ENCODE measurements at places on chromosomes 2 and 18.

DNA sequence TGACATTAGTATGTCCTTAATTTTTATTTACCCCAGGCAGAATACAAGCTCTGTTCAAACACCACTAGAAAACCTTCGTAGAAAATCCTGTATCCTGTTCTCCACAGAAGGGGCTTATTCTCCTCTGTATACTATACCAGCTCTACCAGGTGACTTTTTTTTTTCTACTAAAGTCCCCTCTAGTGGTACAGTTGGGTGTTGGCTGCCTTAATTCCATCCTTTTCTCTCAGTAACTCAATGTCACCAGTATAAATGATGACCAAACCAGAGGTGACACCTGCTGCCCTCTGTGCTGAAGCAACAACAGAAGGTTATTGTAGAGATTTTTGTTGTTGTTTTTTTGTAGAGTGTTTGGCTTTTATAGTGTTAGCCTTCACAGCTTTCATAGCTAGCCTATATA, 1322.0 kb downstream of the LRP1B start:
- peak; percentile 18 for DNase-seq

GRCh38 chr2:152242787-152243472, 67.4 kb upstream of the STAM2 start:
- no peak for DNase-seq

DNA sequence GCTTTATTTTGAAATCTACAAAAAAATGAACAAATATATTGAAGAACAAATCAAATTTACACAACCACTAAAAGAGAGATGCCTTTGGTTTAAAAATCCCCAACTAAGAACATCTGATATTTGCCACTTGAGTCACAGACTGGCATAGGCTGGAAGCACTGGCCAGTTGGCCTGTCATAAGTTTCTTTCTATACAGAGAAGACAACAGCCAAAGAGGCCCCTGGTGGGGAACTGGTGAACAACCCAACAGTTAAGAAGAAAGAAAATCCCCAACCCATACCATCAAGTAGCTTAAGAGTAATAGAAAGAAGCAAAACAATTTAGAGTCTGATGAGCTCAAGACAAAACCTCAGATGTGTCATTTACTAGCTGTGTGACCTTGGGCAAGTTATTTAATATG, 45.5 kb downstream of the OSR1 start:
- no peak for DNase-seq

DNA sequence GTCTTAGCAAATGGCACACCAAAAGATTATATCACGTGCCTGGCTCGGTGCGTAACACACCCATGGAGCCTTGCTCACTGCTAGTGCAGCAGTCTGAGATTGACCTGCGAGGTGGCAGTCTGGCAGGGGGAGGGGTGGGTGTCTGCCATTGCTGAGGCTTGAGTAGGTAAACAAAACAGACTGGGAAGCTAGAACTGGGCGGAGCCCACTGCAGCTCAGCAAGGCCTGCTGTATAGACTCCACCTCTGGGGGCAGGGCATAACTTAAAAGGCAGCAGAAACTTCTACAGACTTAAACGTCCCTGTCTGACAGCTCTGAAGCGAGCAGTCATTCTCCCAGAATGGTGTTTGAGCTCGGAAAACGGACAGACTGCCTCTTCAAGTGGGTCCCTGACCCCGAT, 55.9 kb upstream of the FSHR start:
- no peak for DNase-seq

DNA sequence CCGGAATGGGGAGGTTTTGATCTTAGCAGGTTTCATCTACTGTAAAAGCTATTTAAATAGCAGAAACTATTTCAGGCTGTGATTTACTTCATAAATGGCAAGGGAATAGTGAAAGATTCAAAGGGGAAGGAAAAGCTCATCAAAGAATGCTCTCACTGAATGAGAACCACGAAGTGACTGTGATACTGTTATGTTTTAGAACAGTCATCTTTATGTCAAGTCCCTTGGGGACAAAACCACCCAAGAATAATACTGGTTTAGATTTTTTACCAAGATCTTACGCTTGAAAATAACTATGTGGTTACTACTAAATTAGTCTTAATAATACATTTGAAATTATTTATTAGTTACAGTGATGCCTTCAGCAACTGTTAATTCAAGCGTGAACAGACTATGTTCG, 28.1 kb downstream of the FARSB start:
- no peak for DNase-seq

DNA sequence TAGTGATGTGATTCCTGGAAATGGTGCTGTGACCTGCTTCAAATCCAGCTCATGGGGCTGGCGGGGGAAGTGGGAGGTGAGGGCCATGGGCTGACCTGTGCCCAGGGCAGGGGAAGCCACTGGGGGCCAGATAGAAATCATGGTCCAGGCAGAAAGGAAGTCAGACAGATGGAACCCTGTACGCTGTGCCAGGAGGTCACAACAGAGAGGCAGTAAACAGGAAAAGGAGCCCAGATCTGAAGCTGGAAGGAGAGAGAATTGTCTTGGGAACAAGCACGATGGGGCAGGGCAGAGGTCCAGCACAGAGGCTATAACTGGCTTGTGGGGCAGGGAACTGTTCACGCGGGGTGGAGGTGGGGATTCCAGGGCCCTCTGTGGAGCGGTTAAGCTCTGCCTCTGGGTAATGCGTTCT, 76.0 kb downstream of the RNF144A start:
- DNase-seq, result no peak

DNA sequence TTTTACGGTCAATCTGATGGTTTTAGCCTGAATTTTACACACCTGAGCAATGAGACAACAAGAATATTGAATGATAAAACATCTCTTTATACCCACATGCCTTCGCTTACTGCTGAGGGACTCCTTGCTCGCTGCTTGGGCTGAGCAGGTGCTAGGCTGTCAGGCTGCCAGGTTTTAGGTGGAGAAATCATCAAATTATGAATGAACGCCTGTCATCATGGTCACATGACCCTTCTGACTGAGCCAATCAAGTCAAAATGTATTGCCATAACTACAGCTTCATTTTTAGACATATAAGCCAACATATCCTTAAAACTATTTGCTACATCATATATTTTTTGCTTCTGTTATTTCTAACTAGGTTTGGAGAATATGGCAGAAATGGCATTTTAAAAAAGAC, 274.0 kb downstream of the LNPK start:
- DNase-seq, result no peak

DNA sequence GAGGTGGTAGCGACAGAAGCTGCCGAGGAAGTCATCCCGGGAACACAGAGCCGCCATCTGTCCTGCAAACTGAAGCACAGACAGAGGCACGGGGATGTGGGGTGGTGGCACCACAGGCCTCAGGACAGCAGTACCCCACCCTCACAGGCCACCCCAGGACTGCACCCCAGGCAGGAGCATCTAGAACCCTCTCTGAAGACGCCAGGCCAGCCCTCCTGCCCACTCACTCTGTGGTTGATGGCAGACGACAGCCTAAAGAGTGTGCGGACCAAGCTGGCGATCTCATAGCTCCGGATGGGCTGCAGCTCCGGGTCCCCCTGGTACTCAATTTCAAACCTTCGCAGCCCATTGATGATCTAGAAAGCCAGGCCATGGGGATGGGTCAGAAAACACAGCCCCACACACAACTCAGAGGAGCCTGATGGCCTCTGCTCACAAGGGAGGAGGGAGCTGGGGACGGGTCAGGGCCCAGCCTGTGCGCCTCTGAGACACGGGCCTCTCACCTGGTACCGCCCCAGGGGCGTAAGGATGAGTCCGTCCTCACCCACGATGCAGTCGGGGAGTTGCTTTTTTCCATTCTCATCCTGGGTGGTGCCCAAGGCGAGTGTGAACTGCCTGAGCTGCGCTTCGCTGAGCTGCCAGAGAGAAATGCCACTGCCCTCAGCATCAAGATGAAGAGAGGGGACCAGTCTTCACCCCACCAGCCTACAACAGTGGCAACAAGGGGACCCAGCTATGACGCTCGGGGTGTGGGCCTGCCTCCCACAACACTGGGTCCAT, 8.1 kb upstream of the CCDC74B start:
- no peak for DNase-seq

DNA sequence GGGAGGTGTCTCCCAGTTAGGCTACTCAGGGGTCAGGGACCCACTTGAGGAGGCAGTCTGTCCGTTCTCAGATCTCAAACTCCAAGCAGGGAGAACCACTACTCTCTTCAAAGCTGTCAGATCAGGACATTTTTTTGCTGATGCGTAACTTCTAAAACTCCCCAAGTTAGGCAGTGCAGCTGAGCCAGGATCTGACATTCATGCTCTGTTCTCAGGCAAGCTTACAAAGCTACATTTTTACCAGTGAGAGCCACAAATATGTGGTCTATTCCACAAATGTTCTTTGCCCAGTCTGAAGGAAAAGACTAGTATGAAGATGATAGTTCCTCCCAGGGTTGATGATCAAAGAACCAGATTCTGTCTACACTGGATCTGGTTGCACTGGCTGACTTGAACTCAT, 184.1 kb downstream of the MTCL1 start:
- DNase-seq, result no peak

DNA sequence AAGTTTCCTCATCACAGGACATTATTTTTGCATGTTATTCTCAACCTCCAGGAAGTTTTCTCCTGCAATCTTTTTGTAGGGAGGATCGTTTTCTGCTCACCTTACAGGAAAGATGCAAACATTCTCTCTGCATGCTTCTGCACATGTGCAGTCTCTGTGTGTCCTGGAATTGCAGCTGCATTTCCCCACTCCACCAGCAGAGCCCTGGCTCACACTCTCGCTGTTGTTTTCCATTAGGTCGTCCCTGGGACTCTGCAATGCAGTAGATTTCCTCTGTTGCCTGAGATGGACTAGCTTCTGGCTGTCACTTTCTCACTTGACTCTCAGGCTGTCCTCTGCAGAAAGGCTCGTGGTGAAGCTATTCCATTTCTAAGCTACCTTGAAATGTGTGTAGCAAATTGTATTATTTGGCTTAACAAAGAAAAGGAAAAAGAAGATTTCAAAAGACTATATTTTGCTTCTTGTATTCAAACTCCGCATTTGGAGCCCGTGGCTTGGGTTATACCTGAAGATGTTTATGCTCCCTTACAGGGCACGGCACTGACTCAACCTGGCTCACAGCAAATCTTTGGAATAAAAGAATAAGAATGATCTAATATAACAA, 346.7 kb downstream of the RAD51AP2 start:
- DNase-seq, result no peak

- no peak for DNase-seq
Observed at GRCh38 chr2:32780961-32781360, 153.1 kb downstream of the TTC27 start.

GRCh38 chr2:16386031-16386430, 279.6 kb downstream of the CYRIA start:
- DNase-seq, result no peak

DNA sequence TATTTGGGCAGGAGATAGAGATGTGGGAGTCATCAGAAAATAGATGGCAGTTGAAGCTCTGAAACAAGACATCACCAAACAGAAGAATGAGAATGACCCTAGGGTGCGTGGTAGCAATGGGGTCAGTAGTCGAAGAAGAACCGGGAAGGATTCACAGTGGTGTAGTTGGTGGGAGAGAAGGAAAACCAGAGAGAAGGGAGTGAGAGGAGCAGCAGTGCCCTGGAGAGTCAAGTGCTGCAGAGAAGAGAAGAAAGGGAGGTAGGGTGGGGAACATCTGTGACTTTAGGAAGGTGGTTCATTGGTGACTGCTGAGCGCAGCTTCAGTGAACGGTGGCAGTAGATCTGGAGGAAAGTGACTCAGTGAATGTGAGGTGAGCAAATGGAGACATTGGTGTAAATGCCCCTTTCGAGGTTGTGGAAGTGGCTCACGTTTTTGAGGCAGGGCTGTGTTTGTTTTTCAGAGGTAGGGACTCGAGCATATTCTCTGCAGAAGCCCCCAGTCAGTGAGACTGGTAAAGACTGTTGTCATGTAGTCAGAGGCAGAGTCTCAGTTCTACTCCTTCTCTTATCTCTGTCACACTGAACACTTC, 36.4 kb downstream of the CDC42EP3 start:
- DNase-seq, result no peak

DNA sequence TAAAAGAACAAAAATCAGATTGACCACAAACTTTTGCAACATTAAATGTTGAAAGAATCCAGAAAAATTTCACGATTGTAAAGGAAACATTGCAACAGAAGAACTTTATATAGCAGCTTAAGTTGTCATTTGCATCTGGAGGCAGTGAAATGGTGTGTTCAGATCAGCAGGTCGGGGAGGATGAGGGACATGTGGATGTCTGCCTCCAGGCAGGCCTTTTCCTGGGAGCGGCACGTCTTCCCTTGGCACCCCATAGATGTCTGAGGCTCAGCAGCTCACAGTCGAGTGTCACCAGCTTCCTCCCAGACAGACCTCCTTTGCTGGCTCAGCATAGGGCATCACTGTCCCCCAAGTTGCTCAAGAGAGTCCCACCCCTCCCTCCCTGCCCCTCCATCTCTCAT, 44.3 kb upstream of the ASB1 start:
- no peak for DNase-seq

- DNase-seq, result no peak
Observed at GRCh38 chr2:226426292-226426736, 373.3 kb downstream of the IRS1 start.

- DNase-seq, result no peak
Observed at GRCh38 chr18:57087644-57088376, 59.1 kb upstream of the BOD1L2 start.

DNA sequence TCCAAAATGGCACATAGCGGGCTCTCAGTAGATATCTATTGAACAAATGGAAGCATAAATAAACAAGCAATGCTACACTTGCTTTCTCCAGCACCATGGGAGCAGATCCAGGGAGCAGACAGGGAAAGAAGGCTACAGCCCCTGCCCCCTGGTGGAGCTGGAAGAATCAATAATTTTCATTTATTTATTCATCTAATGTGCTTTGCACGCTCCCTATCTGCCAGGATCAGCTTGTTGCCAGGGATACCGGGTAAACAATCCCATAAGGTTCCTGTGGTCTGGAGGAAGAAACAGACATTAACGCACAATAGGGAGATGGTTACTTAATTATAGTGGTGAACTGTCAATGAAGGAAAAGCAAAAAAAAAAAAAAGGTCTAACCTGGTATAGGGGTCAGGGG, 40.1 kb upstream of the CLASP1 start:
- peak; percentile 11 for DNase-seq

DNA sequence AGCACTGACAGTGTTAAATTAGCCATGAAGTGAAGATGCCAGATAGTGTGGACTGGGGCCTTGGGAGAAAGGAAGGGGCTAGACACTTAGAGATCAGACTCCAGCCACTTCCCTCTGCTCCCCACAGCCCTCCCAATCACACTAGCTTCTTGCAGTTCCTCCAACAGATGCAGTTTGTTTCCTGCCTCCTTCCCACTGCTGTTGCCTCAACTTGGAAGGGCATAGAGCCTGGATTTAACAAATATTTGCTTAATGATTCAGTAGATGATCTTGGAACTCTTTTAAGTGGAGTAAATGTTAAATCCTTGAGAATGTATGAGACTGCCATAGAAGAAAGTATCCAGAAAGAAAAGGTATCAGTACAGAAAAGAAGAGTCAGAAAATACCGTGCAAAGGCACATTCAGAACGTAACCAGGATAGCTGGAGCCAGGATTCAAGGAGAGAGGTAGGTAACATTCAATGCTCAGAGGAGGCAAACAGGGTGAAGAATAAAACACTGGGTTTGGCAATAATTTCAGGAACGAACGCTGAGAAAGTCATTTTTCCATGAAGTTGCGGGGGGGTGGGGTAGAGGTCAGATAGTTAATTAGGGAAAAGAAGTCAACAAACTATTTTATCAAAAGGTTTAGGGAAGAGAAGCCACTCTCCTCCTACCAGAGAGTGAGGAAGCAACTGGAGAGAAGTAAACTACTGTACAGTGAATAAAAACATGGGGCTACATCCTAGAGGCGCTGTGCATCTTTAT, 1.3 kb upstream of the BZW1 start:
- DNase-seq, result no peak
